Stimulated activated CD4-positive, alpha-beta T cell treated with anti-CD3 and anti-CD28 coated beads, Interleukin-1b, Interleukin-23, amount 100 ng/mL, for 1 hour (primary cell): ENCODE measurements at places on chromosomes 16 and 17.

- no peak for DNase-seq
Measured at GRCh38 chr16:9437115-9437514, 345.7 kb downstream of the HAPSTR1 start.

GRCh38 chr17:57823469-57824401 is 26.1 kb downstream of the MRPS23 start:
- DNase-seq: no peak

GRCh38 chr16:67661101-67661761 is 471 bp downstream of the PARD6A start:
- no peak for DNase-seq

DNA sequence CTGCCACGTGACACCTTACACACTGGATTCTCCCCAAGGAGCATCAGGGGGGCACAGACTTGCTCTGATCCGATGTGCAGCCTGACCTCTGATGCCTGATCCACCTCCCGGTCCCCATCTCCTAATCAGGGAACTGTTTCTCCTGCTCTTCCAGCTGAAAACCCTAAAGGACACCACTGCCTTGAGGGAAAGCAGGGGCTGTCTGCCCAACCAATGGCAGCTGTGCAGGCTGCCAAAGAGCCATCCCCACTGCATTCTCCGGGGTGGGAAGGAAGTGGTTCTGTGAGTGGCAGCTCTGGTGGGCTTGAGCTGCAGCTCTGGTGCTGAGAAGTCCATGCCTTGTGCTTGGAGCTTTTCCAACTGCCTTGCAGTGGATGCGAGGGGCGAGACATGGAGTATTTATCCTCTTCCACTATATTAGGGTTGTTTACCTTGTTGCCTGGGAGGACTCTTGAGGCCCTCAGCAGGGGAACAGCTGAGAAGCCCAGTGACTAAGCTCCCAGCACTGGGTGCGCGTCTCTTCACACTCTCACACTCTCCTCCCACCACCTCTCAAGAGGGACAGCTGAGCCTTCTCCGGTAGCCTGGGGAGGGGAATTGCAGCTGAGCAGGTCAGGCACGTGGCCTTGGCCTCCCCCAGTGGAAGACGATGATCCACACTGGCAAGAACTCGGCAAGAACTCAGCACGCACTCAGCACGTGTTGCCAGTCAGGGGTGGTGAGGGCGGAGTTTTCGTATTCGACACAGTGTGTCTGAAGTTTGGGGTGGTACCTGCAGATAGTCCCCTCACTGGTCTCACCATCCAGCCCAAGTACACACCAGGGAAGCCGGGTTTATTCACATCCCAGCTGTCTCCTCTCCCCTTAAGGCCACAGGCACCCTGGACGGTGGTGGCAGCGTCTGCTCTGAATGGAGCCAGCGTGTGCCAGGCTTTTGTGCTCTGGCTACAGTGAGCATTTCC is 21.1 kb upstream of the SPATA32 start:
- no peak for DNase-seq

- DNase-seq: no peak
Measured at GRCh38 chr17:11554042-11554441, 44.2 kb upstream of the DNAH9 start.

DNA sequence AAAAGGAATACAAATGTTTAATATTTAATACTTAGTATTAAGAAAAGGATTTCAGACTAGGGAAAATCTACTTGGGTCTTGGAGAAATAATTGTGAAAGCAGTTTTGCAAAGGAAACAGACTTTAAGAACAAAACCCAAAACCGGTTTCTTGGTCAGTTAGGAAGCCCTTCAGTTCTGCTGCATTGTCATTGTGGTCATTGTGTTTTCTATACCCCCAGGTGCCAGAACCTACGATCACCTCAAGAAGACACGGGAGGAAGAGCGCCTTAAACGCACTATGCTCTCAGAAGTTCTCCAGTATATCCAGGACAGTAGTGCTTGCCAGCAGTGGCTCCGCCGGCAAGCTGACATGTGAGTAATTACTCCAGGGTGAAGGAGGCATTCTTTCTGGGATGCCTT is 19.5 kb upstream of the DUSP14 start:
- DNase-seq: no peak

GRCh38 chr17:70366386-70366785 is 197.1 kb downstream of the KCNJ2 start:
- no peak for DNase-seq

- no peak for DNase-seq
Measured at GRCh38 chr16:84592718-84593117, 25.2 kb downstream of the COTL1 start.

DNA sequence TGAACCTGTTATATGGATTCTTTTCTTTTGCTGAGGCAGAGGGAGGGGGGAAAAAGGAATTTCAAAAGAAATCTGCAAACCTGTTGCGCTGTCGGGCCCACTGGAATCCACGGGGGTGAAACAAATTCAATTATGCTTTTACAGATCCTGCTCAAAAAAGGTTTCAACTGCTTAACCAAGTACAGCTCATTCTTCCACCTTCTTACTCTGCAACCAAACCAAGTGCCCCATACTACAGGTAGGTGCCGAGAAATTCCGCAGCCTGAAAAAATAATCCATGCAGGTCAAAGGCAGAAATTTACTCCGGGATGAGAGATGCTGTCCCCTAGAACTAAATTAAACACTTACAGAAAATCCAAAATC is 416 bp downstream of the RNF43 start:
- no peak for DNase-seq

DNA sequence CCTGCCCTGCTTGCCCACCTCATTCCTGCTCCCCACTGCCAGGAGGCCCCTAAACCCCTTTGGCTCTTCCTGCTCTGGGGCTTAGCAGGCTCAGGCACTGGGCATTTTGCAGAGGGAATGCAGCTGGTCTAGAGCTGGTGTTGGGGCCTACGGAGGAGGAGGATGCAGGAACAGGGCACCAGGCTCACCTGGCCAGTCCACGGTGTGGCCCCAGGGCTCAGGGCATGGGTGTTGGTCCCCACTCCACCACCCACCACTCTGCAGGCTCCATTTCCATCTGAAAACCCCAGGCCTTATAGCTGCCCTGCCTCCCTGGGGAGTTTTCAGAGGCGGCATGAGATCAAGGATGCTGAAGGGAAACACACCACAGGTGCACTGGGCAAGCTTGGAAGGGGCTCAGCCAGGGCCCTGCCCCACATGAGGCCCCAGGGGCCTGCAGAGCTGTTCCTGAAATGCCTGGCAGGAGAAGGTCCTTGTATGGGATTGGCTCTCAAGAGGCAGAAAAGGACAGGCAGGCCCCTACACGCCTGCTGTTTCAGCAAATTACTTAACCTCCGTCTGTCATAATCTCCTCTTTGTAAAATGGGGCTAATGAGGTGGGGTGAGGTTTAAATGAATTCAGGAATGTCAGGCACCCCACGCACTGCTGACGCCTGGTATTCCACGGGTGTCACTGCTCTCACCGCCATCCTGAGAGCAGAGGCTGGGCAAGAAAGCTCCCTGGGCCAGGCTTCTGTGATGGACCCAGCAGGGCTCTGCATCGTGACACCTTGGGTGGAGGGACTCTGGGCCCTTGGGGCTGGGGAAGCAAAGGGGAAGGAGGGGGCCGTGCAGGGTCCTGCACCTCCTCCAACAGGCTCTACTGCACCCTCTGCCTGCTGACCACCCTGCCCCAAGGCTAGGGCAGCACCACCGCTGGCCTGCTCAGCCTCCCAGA is 9.3 kb downstream of the SLC47A2 start:
- DNase-seq: no peak

GRCh38 chr16:66874079-66874775 is 6.1 kb upstream of the PDP2 start:
- DNase-seq: no peak

DNA sequence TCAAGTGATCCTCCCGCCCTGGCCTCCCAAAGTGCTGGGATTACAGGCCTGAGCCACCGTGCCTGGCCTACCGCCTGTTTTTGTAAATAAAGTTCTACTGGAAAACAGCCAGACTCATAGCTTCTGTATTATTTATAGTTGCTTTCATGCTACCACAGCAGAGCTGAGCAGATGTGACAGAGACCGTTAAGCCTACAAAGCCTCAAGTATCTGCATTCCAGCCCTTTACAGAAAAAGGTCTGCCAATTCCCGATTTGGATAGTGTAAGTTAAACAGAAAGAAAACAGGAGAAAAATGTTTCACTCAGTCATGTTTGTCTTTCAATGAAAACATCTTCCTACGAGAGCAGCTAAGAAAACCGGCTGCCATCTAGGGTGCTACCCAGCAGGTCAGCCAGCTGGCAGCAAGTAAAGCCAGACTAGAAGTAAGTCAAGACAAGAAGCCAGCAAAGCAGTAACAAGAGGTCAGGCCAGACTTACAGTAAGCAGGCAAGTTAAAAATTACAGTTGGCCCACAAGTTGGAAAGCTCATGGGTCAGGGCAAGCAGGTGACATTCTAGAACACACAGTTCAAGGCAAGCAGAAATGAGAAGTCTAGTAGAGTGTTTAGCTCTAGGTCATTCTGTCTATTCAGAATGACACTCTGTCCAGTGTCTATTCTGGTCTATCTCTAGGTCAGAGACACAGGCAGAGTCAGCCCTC is 17.7 kb downstream of the NCBP3 start:
- DNase-seq: no peak

GRCh38 chr17:67401598-67402504 is 24.8 kb downstream of the PITPNC1 start:
- no peak for DNase-seq

GRCh38 chr17:73910821-73911515 is 266.7 kb upstream of the SDK2 start:
- DNase-seq: no peak

DNA sequence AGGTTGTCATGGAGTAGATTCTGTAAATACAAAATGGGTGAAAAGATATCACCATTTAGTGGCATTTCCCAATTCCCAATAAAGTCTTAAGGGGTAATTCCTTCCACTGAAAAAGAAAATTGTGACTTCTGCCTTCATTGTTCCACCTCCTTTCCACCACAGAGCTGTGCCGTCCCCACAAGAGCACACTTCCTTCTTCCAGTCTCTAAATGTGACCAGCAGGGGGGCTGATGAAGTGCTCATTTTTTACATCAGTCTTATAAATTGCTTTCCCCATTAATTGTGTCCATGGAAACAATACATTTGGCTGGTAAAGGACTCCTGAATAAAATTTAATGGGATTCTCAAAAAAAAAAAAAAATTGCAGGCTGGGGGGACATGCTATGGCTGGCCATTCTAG is 260.8 kb upstream of the PSMD7 start:
- DNase-seq: no peak

DNA sequence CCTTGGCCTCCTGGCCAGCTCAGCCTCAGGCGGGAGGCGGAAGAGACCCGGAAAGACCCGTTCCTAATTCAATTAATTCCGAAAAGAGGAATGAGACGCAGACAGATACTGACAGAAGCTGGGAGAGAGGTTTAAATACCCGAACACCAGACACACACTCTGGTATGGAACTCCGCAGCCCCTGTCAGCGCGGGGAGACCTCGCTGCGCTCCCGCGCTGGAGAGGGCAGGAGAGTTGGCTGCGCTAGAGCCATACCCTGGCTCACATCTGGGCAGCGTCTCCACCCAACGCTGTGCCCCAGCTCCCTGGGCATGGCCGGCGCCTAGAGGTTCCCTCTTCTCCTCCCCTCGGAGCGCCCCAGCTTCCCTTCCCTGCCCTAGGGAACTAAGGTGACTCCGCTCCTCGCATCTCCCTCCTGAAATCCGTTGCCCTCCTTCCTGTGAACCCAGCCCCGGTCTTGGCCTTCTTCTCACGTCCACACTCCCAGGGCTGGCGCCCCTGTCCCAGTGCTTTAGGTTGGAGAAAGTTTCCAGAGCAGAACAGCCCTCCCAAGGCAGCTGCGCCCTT is 8.0 kb downstream of the NEUROD2 start:
- DNase-seq: no peak

DNA sequence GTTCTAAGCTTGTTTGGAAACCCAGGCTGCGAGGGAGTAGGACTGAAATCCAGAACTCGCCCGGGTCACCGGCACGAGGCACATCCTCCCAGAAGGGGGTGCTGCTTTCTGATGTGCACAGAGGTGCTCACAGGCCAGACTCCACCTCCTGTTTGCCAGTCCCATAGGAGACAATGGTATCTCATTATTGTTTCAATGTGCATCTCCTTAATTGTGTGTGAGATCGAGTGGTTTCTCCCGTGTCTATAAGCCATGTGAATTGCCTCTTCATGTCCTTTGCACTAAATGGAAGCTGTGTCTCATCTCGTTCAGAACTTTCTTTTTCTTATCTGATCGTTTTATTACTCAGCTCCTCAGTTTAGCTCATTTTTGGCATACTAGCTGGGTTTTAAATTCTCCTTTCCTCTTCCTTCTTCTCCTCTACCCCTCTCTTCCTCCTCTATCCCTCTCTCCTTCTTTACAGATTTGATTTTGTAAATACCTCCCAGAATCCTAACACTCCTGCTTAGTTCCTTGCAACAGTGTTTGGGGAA is 32.1 kb upstream of the PRKCB start:
- peak; percentile 49 for DNase-seq

DNA sequence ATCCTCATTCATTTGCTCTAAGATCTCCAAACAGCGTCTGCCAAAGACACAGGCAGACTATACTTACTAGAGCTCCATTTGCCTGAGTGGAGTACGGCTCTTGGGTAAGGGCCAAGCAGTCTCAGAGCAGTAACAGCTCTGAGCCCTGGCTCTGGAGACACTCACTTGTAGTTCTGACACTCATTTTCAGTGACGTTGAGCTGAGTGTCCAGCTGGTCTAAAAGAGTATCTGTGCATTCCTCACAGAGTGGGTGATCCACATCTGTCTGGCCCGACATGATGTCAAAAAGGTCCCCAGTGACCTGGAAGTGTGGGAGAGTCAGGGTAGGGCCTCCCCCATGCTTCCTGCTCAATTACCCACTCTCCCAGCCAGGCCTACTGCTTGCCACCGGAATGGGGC is 5.7 kb downstream of the BECN1 start:
- no peak for DNase-seq

GRCh38 chr17:40518401-40519088 is 17.1 kb upstream of the TNS4 start:
- no peak for DNase-seq

- DNase-seq: no peak
Measured at GRCh38 chr16:67844497-67844896, 2.2 kb upstream of the NUTF2 start.

GRCh38 chr17:2595716-2596115 is 2.3 kb downstream of the PAFAH1B1 start:
- no peak for DNase-seq

- no peak for DNase-seq
Measured at GRCh38 chr17:82412535-82413520, 5.3 kb upstream of the HEXD start.

DNA sequence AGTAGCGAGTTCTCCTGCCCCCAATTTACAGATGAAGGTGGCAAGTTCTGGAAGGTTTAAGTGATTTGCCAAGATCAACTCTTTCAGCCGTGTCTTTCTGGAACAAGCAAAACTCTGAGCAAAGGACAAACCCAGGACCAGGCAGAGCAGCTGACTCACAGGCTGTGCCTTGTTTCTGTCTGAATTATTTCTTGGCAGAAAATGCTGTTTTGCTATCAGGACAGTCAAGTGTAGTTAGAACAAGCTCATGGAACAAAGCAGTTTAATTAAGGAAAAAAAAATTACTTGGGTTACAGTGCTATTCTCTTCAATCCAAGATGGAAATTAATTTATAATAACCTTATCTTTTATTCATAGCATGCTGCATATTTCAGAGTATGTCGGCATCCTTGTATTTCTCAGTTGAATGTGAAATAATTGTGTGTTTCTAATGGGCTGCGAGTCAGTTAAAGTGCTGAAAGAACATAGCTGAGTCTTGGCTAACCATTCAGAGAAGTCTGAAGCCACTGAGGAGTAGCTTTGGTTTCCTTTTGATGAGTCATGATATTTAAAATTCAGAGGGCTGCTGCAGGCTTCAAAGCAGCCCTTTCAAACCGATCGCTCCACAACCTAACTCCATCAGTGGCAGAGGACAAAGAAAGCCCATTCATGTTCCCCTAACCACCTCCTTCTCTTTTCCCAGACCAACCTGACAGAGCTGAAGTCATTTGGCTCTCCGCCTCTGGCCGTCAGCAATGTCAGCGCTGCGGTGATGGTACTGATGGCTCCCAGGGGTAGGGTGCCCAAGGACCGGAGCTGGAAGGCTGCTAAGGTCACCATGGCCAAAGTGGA is 143.7 kb downstream of the ZNF18 start:
- DNase-seq: no peak
